DMS 273 treated with DMSO at 0.1 percent for 48 hours (cell line): ENCODE measurements at places on chromosomes 7 and 10.

DNA sequence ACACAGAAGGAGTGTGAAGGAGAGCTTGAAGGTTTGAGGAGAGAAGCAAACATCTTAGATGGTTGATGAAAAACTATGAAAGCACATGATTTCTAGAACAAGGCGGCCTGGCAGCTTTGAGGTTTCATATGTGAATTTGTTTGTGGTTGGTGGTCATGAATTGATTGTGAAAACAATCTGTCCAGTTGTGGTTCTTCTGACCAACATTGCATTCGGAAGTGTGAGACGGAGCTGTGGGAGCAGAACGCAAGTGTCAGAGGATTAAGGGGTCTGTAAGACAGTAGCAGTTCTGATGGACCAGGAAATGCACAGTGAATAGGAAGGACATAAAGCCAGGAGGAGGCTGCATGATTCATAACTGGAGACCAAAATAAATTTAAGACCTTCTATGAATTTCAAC, 594.6 kb downstream of the NXPH1 start:
- DNase-seq: no peak

DNA sequence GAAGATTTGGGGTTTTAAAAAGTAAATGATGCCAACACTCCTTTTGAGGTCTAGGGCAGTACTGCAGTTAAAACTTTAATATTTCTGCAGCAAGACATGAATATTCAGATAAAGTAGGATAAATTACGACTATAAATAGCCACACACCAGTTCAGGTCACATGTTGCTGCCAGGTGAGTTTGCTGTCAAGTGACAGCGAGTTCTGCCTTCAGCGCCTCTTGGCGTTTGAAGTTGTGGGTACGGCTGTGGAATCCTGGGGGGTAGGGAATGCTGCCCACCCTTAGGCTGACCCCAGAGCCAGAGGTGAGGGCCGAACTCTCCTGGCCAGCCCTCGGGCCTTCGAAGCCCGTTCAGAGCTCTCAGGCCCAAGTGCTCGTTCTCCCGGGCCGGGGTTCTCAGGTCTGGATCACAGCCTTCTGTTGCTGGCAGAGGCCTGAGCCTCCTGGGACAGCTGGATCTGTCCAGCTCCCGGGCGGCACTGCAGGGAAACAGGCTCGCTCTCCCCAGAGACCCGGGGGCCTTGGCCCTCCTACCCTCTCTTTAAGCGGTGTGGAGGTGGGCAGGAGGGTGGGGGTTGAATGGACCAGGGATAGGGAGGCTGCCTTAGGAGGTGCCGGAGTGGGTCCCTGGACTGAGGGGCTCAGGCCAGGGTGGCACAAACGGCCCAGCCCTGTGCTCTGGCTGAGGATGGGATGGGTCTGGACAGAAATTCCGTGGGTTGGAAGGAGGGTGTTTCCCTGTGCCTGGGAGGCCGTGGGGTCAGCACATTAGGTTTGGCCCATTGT, 5.4 kb downstream of the BRI3 start:
- no peak for DNase-seq

DNA sequence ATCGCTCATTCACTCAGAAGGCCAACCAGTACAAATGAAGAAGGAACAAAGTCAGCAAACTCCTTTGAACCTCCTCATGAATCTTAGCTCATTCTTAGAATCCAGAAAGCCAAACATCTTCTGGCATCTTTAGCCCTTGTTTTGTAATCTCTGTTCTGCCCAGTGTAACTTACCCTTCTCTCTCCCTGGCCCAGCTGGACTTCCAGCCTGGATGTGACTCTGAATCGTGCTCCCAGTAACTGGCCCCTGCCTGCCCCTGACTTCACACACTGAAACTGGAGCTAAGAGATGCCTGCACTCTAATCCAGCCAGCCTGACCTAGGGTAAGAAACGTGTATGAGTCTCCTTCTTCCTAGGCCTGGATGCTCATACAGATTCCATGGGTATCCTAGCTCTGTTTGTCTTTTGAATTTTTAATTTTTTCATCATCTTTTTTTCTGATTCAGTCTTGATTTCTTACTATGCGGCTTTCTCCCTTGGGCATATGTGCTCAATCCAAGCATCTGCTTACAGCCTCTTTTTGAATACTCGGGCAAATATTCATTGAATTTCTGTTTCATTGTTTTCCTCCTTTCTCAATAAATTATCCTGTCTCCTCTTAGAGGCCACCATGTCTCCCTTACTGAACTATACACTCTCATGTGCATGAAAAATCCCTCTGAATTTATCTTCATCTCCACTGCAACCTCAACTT, 845.6 kb upstream of the AUTS2 start:
- DNase-seq: no peak

- DNase-seq: no peak
Measured at GRCh38 chr10:78190051-78190825, 156.6 kb downstream of the RPS24 start.

- DNase-seq: no peak
Measured at GRCh38 chr7:79968894-79969293, 165.7 kb upstream of the GNAI1 start.

GRCh38 chr7:42831006-42831717, 80.7 kb downstream of the C7orf25 start:
- no peak for DNase-seq

- no peak for DNase-seq
Measured at GRCh38 chr7:30091491-30091912, 43.3 kb upstream of the MTURN start.

DNA sequence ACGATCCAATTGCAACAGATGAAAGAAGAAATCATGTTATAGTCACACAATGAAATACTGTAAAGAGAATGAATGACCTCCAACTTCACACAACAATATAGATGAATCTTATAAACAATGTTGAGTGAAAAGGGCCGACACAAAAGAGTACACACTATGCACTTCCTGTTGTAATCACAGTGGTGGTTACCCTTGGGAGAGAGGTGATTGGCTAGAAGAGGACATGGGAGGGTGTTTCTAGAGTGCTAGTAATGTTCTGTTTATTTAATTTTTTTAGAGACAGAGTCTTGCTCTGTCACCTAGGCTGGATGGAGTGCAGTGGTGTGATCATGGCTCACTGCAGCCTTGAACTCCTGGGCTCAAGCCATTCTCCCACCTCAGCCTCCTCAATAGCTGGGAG, 82.5 kb downstream of the NDUFB2 start:
- DNase-seq: no peak

GRCh38 chr10:114403541-114404161, 651 bp downstream of the AFAP1L2 start:
- no peak for DNase-seq

DNA sequence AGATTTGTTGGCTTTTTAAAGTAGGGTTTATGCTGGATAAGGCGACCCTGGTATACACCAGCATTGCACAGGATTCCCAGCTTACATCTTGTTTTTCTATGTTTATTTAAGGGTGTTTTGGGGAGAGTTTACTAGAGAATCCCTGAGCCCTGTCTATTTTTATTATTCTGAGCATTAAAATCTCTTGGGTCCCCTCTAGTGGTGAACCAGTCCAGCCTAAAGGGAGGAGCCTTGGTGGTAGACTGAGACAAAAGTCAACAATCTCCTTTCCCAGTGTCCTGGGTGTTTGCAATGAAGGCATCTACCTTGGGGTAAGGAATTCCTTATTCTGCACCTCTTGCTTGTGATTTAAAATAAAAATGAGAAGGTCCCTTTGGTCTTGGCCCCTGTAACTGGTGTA, 38.2 kb downstream of the ANTXRL start:
- no peak for DNase-seq

DNA sequence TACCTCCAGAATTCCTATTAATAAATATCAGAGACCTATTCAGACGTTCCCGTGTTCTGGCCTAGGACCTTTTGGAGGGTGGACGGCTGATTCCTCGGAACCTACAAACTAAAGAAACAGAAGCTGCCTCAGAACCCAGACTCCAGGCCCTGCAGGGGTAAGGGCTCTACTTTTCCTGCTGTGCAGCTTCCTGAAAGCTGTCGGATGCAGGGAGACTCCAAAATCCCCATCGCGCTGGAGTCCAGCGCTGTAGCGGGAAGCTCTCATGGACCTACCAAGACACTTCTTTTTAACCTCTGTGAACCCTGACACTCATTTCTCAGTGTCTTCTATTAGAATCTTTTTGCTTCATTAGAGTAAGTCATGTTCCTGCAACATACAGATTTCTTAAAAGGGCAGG, 244.5 kb upstream of the PITRM1 start:
- no peak for DNase-seq

DNA sequence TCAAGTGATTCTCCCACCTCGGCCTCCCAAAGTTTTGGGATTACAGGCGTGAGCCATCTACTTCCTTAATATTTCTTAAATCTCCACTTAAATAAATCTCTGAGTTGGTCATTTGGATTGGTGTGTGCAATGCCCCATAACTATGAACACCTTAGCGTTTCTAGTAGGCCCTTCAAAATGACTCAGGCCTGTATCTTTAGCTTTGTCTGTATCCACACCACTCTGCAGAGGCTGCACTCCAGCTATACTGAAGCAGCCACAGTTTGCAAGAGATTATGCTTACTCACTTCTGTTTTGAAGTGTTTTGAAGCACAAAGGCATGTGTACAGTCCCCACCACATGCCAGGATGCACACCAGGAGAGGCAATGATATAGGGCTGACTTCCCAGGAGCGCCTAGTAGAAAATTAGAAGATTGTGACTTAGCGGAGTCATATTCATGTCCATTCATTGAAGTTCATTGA, 2.4 kb upstream of the ST7 start:
- no peak for DNase-seq

DNA sequence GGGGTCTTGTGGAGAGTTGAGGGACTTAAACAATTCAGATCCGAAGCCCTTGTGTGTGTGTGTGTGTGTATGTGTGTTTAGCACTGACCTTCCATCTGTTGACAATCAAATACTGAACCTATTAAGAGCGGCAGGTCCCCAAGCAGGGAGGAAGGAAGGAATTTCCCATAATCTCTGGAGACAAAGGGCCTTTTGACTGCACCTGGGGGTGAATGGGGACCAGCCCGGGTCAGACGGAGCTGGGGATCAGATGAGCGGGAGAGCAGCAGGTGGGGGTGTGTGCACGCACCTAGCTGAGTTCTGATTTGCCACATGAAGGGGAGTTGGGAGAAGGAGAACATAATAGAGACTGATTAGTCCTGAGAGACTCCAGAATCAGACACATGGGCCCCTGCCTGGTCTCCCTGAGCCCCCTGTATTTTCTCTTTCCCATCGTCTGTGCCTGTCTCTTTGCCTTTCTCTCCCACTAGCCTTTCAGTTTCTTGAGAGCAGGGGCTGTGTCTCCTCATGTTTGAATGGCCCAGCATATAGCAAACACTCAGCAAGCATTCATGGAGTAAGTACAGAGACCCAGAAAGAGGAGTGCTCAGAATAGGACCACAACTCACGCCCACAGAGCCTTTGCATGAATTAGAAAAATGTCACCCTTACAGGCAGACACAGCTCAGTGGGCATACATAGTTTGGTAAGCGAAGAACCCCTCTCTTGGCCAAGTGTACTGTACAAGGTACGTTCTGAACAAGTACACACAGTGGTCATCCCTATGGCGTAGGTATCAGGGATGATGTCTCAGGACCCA, 288.3 kb upstream of the HABP2 start:
- no peak for DNase-seq

DNA sequence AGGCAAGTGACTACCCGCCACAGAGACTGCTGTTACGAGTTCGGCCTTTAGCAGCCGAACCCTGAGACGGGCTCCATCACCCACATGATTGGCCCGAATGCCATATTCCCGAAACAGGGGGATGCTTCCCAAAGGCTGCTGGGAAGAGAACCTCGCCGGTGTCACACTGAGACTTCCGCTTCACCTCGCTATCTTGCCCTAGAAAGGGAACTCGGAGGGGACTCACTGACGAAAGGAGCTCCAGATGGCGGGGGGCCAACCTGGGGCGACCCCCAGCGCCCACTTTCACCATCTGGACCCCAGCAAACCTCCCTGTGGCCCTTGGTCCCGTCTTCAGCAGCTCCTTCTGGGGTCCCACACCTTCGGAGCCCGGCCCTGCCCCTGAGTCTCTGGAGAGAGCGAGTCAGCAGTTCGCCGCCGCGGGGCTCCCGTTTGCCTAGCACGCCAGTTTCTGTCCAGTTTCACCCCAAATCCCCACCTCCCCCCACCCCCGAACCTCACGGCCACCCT, 529 bp downstream of the HPS1 start:
- DNase-seq: no peak

DNA sequence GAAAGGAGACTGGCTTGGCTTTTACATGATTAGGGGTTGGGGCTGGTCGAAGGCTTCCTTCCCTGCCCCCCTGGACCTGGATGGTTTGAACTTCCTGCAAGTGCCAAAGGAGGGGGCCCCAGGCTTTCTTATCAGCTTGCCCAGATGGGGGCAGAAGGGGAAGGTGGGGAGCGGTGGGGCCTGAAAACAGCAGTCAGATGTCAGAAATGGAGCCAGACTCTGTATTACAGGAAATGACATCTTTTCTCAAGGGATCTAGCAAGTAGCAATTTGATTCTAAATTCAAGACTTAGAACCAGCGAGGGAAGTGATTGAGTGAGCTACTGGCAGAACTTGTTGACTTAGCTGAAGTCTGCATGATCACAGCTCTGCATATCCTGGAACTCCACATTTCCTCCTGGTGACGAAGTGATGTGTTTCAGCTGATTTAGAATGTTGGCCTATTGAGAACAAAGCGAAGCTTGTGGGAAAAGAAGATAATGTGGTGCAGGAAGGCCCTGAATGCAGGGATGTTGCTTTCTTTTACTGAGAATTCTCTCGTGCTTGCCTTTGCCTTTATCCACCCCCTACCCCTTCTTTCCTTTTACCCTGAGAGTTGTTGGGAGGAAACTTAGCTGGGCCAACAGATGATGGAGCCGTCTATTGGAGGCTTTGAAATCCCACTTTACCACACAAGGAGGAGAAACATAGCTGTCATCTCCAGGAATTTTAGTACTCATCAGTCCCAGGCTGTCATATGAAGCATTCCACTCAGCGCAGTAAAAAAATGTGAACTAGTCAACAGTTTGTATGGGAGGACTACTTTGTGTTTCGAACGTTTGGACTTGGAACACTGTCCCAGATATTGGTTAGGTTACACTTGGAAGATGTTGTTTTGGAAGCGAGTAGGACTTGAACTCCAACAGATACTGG, 43.2 kb downstream of the CCNY start:
- no peak for DNase-seq

DNA sequence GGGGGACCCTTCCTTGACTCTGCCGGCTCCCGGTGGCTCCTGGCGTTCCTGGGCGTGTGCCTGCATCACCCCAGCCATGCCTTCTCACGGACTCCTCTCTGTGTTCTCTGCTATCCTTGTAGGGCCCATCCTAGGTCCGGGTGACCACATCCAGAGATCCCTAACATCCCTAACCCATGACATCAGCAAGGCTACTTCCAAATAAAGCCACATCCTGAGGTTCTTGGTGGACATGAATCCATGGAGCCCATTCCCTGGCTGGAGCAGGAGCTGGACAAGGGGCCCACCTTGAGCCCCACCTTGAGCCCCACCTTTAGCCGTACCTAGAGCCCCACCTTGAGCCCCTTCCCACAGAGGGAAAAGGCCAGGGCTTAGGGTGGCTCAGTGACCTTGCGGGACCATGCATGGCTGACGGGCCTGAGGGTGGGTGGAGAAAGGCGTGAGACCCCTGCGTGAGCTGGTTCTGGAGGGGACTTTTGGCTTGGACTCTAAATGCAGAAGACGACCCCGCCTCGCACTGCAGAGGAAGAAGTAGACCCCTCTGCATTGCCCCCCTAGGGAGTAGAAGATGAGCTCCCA, 58.5 kb upstream of the INPP5A start:
- DNase-seq: no peak

GRCh38 chr7:2819161-2819953, 24.8 kb downstream of the GNA12 start:
- DNase-seq: no peak

GRCh38 chr7:44416941-44417340, 73.5 kb downstream of the NUDCD3 start:
- no peak for DNase-seq

GRCh38 chr7:2825559-2826227, 18.4 kb downstream of the GNA12 start:
- DNase-seq: no peak
